Caco-2 (cell line): ENCODE measurements at places on chromosomes 5 and 9. TPM values are rescaled to one million over a fixed set of nuclear protein-coding genes. Genes with fewer than 3 reads are reported as not detected.

ZNF618 gene
- total RNA-seq, result 1.2 and 1.5 TPM in 2 replicates

GRCh38 chr9:25255216-25255615 is 423.0 kb downstream of the TUSC1 start:
- no peak overlapping the region for H3K4me3 ChIP-seq
- no peak overlapping the region for H3K27ac ChIP-seq
- no peaks in the 10 kb centered on the region for H3K36me3 ChIP-seq
- no peak for DNase-seq
- H3K27me3 ChIP-seq, result no peaks in the 10 kb centered on the region

DNA sequence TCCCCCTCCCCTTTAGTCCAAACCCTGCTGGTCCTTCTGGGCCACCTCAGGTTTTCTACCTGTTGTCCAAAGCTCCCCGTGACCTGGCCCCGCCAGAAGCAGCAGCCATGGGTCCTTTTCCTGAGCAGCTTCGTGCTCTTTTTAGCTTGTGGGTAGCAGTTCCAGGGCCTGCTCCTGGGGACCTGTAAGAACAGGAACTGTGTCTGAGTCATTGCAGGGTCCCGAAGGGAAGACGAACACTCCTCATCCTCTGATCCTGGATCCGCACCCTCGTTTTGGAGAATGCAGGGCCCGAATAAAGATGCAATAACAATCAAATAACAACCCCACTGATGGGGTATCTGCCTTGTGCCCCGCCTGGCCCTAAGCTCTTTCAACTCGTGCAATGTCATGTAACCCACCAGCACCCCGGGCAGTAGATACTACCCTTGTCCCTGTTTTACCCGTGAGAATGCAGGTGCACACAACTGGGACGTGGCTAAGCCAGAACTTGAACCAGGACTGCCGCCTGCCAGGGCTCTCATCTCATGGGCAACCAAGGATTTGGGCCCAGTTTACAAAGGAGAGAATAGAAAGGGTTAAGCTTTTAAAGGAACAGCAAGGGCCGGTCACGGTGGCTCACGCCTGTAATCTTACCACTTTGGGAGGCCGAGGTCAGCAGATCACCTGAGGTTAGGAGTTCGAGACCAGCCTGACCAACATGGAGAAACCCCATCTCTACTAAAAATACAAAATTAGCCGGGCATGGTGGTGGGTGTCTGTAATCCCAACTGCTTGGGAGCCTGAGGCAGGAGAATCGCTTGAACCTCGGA is 33.2 kb downstream of the NEK6 start:
- no peak overlapping the region for H3K4me3 ChIP-seq
- no peaks in the 10 kb centered on the region for H3K4me1 ChIP-seq
- no peak for DNase-seq
- H3K36me3 ChIP-seq, result peaks cover 1% of the 10 kb centered on the region; the same call in 1 of the 2 replicates

DNA sequence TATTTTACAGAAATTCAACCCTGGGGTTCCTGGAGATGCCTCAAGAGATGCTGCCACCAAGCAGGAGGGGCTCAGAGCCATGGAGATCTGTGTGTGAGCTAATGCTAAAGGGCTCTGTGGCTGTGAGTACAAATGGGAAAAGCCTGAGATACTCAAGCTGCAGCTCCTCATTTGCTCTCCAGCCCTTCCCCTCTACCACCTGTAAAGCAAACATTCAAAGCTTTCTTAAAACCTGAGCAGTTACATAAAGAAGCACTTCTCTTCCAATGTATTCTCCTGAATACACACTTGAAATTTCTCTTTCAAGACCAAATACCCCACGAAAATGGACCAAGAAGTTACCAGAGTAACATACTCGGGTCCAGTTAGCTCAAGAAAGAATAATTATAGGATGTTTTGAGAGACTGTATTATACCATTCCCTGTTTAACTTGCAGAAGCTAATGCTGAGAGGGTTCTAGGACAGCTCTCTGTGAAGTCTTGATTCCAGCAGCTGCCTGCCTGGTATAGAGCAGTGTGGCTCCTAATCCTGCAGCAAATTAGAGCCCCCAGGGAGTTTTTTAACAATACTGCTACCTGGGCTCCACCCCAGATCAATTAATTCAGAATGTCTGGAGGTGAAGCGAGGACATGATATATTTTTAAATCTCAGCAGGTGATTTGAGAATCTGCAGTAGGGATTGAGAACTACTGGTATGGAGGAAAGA is 21.1 kb downstream of the RGS7BP start:
- H3K4me1 ChIP-seq, result no peaks in the 10 kb centered on the region
- H3K27me3 ChIP-seq, result no peaks in the 10 kb centered on the region
- no peak overlapping the region for H3K27ac ChIP-seq
- no peaks in the 10 kb centered on the region for H3K36me3 ChIP-seq

SPACA9 gene
- 0.64 and 0.74 TPM in 2 replicates for total RNA-seq

SLC6A19 gene
- 0.29 and 0.32 TPM in 2 replicates for total RNA-seq

TPPP gene
- 0.18 and 0.28 TPM in 2 replicates for total RNA-seq
